Thoracic aorta (tissue), 2 donors: ENCODE measurements at places on chromosomes 7 and 10.

DNA sequence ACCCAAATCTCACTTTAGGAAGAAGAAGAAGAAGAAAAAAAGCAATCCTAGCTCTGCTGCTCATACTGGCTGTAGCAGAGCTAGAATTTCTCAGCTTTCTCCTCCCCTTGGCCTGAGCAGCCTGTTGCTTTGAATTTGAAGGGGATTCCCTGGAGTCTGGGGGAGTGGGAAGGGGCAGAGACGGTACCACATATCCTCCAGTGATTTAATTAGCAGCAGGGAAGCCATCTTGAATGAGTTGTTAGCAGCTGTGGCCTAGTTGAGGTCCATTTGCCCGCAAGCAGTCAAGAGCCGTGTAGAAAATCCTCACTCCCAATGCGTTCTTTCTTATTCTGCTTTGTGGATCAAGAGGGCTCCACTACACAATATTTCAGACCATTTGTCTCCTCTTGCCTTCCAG lies 16.5 kb downstream of the PDE6C start:
- no peak for DNase-seq

DNA sequence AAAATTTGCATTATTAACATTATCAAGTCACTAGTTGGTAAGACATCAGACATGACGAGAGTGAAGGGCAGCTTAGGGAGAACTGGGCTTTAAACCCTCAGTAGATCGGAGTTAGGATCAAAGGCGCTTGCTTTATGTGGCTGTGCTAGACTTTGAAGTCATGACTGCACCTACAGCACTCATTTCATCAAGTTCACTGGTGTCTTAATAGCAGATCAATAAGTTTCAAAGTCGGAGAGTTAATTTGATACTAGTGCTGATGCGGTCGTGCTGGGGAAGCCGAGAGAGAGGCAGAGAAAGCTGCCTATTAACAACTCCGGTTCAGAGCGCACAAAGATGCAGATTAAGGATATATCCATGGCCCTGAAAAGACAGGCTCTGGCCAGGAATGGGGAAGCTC lies 172.9 kb downstream of the TCF7L2 start:
- DNase-seq = no peak

- no peak for DNase-seq
Observed at GRCh38 chr7:98795741-98796493, 73.9 kb downstream of the TMEM130 start.

GRCh38 chr7:131595699-131596098 lies 39.3 kb upstream of the PODXL start:
- no peak for DNase-seq
